Pancreas (tissue), 10 donors: ENCODE measurements at places on chromosomes 16 and 17.

DNA sequence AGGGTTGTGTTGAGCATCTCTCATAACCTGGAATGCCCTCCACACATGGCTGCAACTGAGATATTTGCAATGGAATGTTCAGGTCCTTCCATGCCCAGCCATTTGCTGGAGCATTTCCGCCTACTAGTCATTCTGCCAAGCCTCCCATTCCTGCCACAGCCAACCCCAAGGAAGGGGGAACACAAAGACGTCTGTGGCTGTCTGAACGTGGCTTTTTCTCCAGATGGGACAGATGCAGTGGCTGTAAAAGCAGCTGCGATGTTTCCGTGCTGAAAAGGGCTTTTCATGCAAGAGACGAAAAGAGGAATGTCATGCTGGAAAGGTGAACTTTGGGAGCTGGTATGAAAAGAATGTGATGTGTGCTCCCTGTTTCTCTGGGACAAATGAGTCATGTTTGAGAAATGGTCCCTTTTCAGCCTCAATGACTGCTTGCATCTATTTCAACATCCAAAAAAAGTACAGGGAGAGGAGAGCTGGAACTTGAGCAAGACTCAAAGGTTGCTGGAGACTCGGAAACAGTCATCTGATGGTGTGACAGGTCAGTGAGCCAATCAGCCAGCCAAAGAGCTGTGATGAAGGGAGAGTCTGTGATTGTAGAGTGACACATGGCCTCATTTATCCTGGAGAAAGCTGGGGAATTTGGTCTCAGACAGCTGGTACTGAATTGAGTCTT, 208.9 kb downstream of the SHISA9 start:
- no peak for DNase-seq

DNA sequence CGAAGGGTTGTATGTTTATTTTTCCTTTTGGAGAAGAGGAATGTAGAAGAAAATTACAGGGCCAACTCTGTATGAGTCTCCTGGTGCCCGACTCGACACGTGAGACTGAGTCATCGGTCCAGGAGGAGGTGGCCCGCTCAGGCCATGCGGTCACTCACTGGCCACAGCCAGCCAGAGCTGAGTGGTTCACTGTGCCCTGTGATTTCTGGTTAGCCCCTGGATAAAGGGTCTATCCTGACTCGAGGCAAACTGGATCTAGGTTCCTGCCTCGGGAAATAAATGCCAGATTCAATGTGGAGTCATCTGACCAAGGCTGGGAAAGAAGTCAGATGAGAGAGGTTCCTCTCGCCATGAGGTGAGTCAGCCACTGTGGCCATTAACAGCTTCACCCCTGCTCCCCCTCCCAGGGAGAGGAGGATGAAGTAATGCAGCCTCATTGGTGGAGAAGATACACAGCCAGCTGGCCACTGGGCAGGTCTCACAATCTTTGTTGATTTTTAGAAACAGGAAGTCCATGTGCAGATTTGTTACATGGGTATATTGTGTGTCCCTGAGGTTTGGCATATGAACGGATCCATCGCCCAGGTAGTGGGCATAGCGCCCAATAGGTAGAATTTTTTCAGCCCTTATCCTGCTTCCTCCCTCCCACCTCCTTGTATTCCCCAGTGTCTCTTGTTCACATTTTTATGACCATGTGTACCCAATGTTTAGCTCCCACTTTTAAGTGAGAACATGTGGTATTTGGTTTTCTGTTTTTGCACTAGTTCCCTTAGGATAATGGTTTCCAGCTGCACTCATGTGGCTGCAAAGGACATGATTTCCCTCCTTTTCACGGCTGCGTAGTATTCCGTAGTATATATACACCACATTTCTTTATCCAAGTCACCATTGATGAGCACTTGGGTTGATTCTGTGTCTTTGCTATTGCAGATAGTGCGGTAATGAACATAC, 21.7 kb upstream of the USP36 start:
- DNase-seq: peak; percentile 87

GRCh38 chr16:1832838-1833454, 5.9 kb downstream of the FAHD1 start:
- no peak for DNase-seq

GRCh38 chr17:19457830-19458271, 46.8 kb downstream of the RNF112 start:
- no peak for DNase-seq

DNA sequence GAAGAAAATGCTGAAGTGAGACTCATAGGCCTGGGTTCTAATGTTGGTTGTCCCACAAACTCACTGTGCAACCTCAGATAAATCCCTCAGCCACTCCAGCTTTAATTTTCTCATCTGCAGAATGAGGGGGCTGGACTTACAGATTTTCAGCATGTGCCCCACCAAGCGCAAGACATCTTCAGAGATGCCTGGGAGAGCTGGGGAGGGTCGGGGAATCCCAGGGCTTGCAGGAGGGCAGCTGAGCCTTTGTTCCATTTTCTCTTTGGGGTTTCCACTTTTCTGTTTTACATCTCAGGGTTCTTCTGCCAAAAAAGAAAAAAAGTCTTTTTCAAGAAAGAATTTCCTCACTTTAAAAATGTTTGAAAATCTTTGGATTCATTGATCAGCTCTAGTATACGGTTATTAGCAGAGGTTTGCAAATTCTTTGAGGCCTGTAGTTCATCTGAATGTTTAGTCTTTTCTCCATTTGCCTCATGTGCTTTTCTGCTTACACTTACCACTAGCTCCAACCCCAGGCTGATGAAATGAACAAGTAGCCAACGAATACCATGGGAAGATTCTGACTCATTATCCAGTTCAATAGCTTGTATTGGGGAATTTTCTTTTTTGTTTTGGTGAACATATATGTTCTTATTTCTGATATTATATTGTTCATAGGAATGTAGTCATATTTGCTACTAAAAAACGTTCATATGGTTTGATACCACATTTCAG, 56.4 kb downstream of the CHD9 start:
- DNase-seq: no peak
